ENCODE measurements at places on chromosomes 3 and 15. TPM values are rescaled to one million over a fixed set of nuclear protein-coding genes. Genes with fewer than 3 reads are reported as not detected.

DNA sequence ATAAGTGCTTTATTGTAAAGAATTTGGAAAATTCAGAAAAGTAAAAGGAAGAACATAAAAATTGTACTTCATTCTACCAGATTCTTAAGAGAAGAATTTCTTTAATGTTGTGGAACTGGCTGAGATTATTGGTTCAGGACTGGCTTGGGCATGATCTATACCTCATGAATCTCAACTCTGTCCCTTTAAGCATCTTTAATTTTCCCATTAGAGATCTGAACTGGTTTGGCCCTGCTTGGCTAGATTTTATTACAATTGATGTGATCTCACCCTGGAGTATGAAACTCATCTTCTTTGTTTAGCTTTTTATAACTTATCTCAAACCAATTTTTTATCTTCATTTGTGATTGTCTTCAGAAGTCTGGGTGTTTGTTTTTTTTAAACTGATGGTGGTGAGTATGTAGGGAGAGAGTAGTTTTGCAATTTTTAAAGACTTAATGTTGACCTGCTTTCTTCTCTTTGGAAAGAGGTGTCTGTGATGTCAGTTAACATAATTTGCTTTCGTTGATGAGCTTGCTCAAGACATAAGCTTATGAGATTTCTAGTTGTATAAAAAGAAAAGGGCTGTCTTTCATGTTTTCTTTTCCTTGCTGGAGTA, 61.9 kb downstream of the ZNF609 start:
- H3K27ac ChIP-seq, result no peak overlapping the region
- no peak for DNase-seq
- H3K27me3 ChIP-seq, result no peaks in the 10 kb centered on the region
- H3K4me1 ChIP-seq, result no peaks in the 10 kb centered on the region

GRCh38 chr15:76185716-76186115, 125.6 kb downstream of the ETFA start:
- no peaks in the 10 kb centered on the region for H3K4me1 ChIP-seq
- no peaks in the 10 kb centered on the region for H3K36me3 ChIP-seq
- H3K4me3 ChIP-seq, result no peak overlapping the region
- H3K27me3 ChIP-seq, result no peaks in the 10 kb centered on the region
- no peak for DNase-seq

- no peaks in the 10 kb centered on the region for H3K27me3 ChIP-seq
- DNase-seq, result no peak
- H3K4me3 ChIP-seq, result no peak overlapping the region
- H3K27ac ChIP-seq, result no peak overlapping the region
- H3K36me3 ChIP-seq, result no peaks in the 10 kb centered on the region
Measured at GRCh38 chr15:61841466-61841865, 218.8 kb downstream of the VPS13C start.

DNA sequence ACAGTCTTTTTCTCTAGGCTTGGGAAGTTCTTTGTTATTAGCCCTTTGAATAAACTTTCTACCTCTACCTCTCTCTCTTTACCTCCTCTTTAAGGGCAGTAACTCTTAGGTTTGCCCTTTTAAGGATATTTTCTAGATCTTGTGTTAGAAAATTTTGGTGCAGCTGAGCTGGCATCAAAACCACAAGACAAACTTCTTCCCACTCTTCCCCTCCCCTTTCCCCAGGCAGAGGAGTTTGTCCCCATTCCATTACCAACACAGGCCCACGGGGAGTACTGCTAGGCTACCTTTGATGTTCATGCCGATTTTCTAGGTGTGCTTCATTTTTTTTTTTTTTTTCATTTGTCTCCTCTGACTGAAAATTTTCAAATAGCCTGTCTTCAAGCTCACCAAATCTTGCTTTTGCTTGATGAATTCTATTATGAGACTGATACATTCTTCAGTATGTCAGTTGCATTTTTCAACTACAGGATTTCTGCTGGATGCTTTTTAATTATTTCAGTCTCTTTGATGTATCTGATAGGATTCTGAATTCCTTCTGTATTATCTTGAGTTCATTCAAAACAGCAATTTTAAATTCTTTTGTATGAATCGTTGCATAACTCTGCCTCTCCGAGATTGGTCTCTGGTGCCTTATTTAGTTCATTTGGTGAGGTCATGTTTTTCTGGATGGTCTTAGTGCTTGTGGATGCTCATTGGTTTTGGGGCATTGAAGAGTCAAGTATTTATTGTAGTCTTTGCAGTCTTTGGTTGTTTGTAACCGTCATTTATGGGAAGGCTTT, 112.0 kb downstream of the UBE2E2 start:
- H3K36me3 ChIP-seq, result no peaks in the 10 kb centered on the region
- H3K4me1 ChIP-seq, result no peaks in the 10 kb centered on the region
- DNase-seq, result no peak
- H3K4me3 ChIP-seq, result no peak overlapping the region
- no peaks in the 10 kb centered on the region for H3K27me3 ChIP-seq
- H3K27ac ChIP-seq, result no peak overlapping the region

DNA sequence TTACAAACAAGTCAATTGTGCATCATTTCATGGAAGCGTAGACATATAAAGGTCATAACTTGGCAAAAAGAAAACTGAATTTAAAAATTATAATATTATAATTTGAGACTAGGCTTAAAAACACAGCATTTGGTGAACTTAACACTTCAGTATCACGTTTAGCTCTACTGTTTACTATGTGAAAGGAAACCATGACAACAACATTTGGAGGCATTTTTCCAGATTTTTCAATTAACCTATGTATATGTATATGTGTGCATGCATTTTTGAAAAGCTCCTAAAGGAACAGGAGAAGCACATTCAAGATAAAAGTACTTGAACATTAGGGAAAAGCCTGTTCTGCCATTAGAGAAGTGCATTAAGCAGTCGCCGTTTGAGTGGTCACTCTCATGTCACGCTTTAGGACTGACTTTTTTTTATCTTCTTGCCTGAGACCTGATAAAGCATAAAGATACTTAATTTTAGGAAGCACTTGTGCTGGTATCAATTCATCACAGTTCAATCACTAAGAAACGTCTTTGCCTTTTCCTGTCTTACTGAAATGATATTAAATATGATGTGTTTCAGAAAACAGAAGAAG, 156.0 kb downstream of the NAALADL2 start:
- H3K27ac ChIP-seq, result no peak overlapping the region
- H3K27me3 ChIP-seq, result no peaks in the 10 kb centered on the region
- no peak for DNase-seq
- H3K36me3 ChIP-seq, result no peaks in the 10 kb centered on the region
- H3K4me1 ChIP-seq, result no peaks in the 10 kb centered on the region

DNA sequence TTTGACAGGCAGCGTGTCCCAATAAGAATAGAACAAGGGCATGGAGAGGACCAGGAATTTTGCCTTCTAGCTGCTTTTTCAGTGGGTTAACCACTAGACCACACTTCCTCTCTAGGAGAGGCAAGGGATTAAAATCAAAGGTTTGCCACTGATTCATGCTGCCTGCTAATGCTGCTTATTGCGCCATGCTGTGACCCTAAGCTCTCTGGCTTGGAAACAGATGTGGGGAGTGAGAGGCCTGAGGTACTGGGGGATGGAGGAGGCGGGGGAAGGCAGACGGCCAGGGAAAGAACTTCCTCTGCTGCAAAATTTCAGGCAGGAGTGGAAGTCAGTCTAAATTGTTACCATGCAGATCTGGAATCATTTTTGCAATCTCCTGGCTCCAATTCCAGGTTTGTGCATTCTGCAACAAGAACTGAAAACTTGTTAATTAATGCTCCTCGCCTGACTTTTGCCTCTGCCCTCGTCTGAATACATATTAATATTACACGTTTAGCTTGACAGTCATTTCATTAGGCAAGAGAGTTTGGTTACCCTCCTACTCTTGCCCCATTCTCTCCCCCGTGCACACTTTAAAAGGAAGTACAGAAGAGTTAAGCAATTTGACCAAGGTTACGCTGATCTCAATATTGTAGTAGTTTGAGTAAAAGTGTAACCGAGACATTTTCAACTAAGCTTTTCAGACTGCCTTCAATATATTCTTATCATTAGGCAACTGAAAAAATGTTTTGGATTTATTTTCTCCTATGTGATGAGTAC, 121.7 kb upstream of the SPRED1 start:
- H3K27me3 ChIP-seq, result no peaks in the 10 kb centered on the region
- DNase-seq, result peak; percentile 39
- H3K36me3 ChIP-seq, result no peaks in the 10 kb centered on the region
- no peaks in the 10 kb centered on the region for H3K4me1 ChIP-seq
- peak overlapping the region; percentile 31 for H3K27ac ChIP-seq

DNA sequence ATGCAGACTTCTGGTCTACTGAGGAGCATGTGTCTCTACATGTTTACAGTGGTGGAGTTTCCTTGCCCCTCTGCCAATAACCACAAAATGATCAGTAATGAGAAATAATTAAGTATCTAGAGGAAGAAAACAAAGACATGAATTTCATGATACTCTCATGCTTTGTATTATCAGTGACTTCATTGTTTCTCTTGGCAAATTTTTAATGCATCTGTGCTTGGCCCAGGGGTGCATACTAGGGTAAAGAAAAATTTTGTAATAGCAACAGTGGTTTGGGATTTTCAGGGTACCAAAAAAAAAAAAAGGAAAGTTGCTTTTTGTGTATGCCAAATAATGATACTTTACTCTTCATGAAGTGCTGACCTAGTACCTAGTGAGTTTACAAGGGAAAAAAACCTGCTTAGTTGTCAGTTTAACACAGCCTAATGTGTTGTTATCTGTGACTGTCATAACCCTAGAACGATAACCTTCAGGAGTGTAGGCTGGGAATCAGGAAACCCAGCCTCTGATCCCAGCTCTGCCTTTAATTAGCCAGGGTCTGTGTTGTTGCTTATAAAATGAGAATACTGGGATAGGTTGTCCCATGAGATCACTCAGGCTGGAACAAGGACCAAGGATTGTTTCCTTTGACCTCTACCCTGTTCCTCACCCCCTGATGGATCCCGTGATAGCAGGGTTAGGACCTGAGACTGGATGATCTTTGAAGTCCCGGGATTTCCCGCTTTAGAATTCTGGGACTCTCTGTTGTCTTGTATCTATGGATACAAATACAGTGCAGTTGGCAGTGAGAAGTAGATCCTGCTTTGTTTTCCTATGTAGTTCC, 117.5 kb downstream of the CMSS1 start:
- H3K36me3 ChIP-seq, result no peaks in the 10 kb centered on the region
- no peak overlapping the region for H3K27ac ChIP-seq
- no peak for DNase-seq
- H3K4me1 ChIP-seq, result no peaks in the 10 kb centered on the region
- no peaks in the 10 kb centered on the region for H3K27me3 ChIP-seq

GRCh38 chr3:16171009-16171408, 3.5 kb upstream of the GALNT15 start:
- H3K27ac ChIP-seq, result no peak overlapping the region
- H3K36me3 ChIP-seq, result no peaks in the 10 kb centered on the region
- no peak for DNase-seq
- no peak overlapping the region for H3K4me3 ChIP-seq

DNA sequence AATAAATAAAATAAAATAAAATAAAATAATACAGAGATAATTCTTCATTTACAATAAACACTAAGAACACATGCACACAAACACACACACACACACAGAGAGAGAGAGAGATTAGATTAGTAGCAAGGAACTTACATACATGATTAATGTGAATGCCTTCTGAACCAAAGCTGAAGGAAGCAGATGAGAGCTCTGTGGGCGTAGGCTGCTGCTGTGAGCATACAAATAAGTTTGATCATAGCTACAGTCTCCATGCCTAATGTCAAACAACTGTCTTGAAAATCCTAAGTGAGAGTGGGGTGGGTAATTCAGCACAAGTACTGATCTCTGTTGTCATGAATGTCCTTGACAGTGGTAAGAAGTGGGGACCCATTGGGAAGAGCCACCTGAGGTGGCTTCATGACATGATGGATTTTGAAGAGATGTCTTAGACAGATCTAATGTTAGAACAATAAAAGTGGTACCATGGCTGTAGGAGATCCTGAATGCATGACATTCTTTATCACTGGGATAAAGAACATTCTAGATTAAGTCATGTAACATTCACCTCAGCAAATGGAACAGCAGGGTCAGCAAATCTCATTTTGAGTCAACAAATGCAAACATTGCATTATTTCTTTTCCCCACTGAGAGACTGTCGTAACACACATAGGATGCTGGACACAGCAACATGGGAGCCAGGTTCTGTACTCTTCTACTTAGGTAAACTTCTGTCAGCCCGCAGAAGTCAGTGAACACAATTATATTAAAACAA, 46.2 kb downstream of the CHL1 start:
- H3K27ac ChIP-seq, result no peak overlapping the region
- no peaks in the 10 kb centered on the region for H3K4me1 ChIP-seq
- no peak for DNase-seq
- no peaks in the 10 kb centered on the region for H3K27me3 ChIP-seq
- H3K36me3 ChIP-seq, result no peaks in the 10 kb centered on the region

DNA sequence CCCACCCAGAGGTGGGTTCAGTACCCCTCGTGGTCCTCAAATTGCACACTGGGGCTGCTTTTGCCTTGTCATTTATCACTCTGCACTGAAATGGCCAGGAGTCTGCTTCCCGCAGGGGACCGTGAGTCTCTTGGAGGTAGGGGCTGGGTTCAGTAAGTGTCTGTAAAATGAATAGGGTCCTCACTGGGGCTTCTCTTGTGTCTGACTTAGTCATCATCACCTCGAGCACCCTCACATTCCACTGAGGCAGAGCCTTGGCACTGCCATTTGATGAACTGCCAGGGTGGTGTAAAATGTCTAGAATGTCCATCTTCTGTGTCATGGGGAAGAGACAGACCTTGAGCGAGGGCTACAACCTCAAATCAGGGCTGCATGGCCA, 61.0 kb upstream of the RYK start:
- H3K36me3 ChIP-seq, result no peaks in the 10 kb centered on the region
- H3K27ac ChIP-seq, result peak overlapping the region; percentile 16
- H3K27me3 ChIP-seq, result no peaks in the 10 kb centered on the region
- H3K4me1 ChIP-seq, result peaks cover 7% of the 10 kb centered on the region

GPR87 gene
- total RNA-seq, result not detected

CLRN1 gene
- not detected for total RNA-seq

SAXO2 gene
- 0.14 TPM for total RNA-seq

ISL2 gene
- not detected for total RNA-seq

AHSG gene
- 718 TPM for total RNA-seq
